ENCODE measurements at places on chromosomes 1 and 21.

GRCh38 chr1:33630686-33631085, 158.2 kb downstream of the ZSCAN20 start:
- no peak for DNase-seq

DNA sequence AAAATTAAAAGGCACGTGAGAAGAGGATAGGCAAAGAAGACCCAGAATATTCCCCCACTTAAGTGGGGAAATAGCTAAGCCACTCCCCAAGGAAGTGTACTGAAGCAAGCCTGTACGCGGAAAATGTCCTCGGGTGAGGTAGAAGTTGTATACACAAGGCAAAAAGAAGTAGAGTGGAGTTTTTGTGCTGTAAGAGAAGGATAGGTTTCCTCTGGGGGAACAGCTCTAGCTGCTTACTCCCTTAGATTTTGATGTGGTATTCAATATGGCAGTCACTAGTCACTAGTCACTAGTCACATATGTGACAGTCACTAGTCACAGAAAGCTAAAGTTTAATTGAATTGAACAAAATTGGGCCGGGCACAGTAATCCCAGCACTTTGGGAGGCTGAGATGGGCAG, 7.6 kb downstream of the TXNIP start:
- DNase-seq, result no peak

GRCh38 chr1:61851235-61851634, 109.0 kb downstream of the PATJ start:
- DNase-seq, result no peak

- no peak for DNase-seq
These were observed 14.0 kb downstream of the SEMA6C start for GRCh38 chr1:151132335-151133017.
